ENCODE measurements at places on chromosomes 5 and 9. TPM values are rescaled to one million over a fixed set of nuclear protein-coding genes. Genes with fewer than 3 reads are reported as not detected.
A peak's percentile ranks its signal among the peaks of the same experiment; 100 is the strongest.

The FOXD4L6 gene
- not detected for total RNA-seq

The CSF2 gene
- total RNA-seq, result 128 TPM

The MIER3 gene
- 17.2 TPM for total RNA-seq

The PSD2 gene
- not detected for total RNA-seq

The TAF11L5 gene
- total RNA-seq, result not detected

The IRX1 gene
- not detected for total RNA-seq

The SMIM33 gene
- 1.5 TPM for total RNA-seq

The TMC1 gene
- total RNA-seq, result not detected

The RBM18 gene
- total RNA-seq, result 25.1 TPM

GRCh38 chr5:109908366-109908765 is 218.6 kb downstream of the MAN2A1 start:
- H3K27ac ChIP-seq, result no peak overlapping the region
- no peak for DNase-seq
- peaks cover 3% of the 10 kb centered on the region for H3K27me3 ChIP-seq
- no peak overlapping the region for H3K4me3 ChIP-seq

GRCh38 chr5:153818626-153819025 is 220.1 kb downstream of the FAM114A2 start:
- H3K4me1 ChIP-seq, result no peaks in the 10 kb centered on the region
- DNase-seq, result no peak
- H3K27ac ChIP-seq, result no peak overlapping the region
- no peaks in the 10 kb centered on the region for H3K27me3 ChIP-seq

- H3K27ac ChIP-seq, result peak within 1 kb of the TSS; percentile 80
- no peaks in the 10 kb centered on the region for H3K36me3 ChIP-seq
- H3K4me1 ChIP-seq, result peaks cover 47% of the 10 kb centered on the region
- H3K27me3 ChIP-seq, result no peaks in the 10 kb centered on the region
- peak; percentile 85 for DNase-seq
These were observed at the start of gene PGGT1B for GRCh38 chr5:115262321-115263077. PGGT1B (minus strand) TSS chr5:115262877; CDS start chr5:115262851, 26 bp downstream.

GRCh38 chr9:105510024-105510423 is 47.9 kb upstream of the FKTN start:
- H3K4me1 ChIP-seq, result peaks cover 1% of the 10 kb centered on the region
- H3K27me3 ChIP-seq, result no peaks in the 10 kb centered on the region
- H3K4me3 ChIP-seq, result no peak overlapping the region
- no peak overlapping the region for H3K27ac ChIP-seq
- peaks cover 2% of the 10 kb centered on the region for H3K36me3 ChIP-seq

DNA sequence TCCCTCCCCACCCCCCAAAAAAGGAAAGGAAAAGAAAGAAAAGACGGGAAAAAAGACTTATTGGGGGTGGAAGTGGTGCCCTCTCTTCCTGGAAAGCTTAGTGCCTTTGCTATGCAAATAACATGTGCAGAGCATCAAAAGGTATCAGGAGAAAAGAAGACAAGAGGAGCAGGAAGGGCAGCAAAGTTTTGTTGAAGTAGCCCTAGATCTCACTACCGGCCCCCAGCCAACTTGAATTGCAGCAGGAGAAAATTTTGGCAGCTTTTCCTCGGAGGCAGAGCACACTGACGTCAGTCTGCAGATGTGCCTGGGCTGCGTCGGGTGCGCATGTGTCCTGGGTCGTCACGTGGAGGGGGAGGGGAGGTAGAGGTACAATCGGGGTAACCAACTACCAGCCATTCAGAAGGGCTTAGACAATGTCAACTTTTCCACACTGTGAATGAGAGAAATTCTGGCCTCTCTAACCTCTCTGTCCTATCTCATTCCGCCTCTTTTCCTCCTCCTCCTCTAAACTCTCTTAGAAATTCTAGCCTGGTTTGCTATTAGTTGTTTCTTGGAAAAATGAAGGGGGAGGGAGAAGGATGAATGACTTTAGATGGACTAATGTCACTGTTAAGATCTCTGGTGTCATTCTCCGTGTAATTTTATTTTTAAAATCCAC is at the start of gene ADAMTS6:
Gene ADAMTS6, minus strand, starts transcription at position 286 of the 661 bp plus-strand sequence. CDS start 8,247 bp downstream, outside the sequence.
- peaks cover 2% of the 10 kb centered on the region for H3K27me3 ChIP-seq
- DNase-seq, result peak; percentile 84
- H3K36me3 ChIP-seq, result no peaks in the 10 kb centered on the region
